ENCODE measurements at places on chromosomes 13 and 19.

GRCh38 chr13:95243207-95243606 lies 58.0 kb downstream of the ABCC4 start:
- no peak for DNase-seq

DNA sequence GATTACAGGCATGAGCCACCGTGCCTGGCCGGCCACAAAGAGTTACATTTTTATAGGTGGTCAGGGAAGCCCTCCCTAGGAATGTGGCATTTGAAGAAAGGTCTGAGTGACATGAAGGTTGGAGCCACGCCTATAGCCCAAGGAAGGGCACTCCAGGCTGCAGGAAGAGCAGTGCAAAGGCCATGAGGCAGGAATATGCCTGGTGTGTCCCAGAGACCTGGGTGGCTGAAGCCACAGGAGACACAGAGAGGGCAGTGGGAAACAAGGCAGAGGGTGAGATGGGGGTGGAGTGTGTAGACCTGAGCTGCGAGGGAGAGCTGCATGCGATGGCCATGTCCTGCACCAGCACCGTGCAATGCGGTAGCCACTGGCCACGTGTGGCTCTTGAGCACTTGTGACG lies 4.9 kb downstream of the PNMA8B start:
- no peak for DNase-seq

DNA sequence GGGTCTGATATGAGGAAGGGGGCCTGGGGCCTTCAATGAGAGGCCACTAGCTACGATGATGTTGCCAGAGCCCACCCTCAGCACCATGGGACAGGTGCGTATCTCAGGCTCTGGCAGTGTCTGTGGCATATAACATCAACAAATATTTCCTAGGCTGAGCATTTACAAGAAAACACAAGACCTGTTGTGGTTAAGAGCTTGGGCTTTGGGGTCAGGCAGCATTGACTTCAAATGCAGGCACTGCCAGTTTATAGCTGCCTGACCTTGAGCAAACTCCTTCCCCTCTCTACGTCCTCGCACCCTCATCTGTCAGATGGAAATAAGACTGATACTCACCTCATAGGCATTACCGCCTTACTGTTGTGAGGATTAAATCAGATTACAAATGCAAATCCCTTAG lies 156.0 kb downstream of the KATNAL1 start:
- no peak for DNase-seq

- no peak for DNase-seq
Observed at GRCh38 chr13:104634016-104634415, 1567.8 kb upstream of the SLC10A2 start.

GRCh38 chr19:21608571-21608970 lies 103.2 kb downstream of the ZNF429 start:
- no peak for DNase-seq
